ENCODE measurements at places on chromosomes 12 and 14.

DNA sequence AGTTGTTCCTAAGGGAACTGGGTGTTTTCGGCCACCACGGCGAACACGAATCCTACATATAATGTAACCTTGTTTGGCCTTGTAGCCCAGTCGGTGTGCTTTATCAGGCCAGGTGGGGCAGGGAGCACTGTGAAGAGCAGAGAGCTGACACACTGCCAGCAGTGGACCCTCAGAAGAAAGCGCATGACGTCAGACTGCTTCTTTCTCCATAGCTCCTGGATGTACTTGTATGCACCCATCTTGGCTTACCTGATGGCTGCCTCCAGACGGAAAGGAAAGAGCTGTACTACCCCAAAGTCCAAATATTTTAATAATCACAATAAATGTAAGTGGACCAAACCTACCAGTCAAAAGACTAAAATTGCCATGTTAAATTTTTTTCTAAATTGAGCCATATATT lies 31.3 kb upstream of the GSC start:
- no peak for DNase-seq

DNA sequence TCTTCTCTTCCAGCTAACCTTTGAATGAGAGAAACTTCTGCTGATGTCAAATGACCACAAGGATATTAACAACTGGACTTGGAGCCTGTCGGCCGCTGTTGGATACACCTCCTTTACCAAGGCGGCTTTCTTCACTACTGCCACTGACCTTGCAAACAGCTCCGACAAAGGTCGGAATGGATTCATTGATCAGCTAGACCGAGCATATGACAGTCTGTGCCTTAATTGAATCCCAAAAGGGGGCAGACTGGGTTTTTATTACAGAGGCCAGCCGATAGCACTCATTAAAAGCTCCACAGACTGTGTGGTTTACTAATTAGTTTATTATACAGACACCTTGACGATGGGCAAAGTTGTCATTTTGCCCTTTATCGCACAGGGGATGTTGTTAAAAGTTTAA lies 394.5 kb downstream of the RERGL start:
- DNase-seq, result no peak

DNA sequence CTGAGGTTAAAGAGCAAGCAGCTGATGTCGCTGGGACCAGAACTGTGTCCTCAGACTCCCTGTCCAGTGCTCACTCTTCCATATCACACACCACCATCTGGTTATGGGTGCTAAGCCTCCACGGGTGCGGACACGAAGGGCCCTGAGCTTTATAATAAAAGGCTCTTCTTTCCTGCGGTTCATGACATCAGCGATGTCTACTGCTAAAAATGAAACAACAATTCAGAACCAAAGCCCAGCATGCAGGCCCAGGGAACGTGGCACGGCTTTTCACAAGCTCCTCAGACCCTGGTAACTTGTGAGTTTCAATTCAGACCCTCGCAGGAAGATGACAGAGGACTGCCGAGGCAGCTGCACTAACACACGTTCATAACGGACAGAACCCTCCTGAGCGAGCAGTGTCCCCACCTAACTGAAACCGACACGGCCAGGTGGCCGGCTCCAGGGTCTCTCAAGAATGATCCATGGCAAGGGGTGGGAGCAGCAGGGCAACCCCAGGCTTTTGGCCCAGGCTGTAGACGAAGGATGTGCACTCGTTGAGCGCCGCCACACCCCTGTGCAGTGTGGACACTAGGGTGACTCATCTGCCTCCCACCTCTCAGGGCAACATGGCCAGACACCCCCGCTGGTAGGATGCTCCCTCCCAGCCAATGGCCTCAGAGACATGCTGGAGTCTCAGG lies 180.3 kb downstream of the CALM1 start:
- no peak for DNase-seq

DNA sequence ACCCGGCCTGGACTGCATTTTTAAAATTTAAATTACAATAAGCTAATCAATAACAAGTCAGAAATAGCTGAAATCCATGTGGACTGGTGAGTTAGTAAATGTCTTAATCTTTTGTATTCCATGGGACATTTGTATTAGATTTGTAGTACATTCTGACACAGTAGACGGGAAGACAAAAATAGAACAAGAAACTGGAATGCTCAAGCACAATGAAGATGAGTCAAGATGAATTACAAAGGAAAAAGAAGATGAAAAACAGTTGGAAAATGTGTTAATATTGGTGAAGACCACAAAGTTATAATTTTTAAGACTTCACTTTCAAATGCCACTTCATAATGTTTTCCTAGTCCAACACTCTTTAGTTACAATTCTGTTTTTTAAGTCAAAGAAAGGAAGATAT lies 97.8 kb upstream of the FERMT2 start:
- no peak for DNase-seq

GRCh38 chr12:40794087-40794486 lies 101.8 kb downstream of the CNTN1 start:
- no peak for DNase-seq

- DNase-seq, result no peak
These were observed 14.3 kb downstream of the HDAC7 start for GRCh38 chr12:47805417-47805816.

DNA sequence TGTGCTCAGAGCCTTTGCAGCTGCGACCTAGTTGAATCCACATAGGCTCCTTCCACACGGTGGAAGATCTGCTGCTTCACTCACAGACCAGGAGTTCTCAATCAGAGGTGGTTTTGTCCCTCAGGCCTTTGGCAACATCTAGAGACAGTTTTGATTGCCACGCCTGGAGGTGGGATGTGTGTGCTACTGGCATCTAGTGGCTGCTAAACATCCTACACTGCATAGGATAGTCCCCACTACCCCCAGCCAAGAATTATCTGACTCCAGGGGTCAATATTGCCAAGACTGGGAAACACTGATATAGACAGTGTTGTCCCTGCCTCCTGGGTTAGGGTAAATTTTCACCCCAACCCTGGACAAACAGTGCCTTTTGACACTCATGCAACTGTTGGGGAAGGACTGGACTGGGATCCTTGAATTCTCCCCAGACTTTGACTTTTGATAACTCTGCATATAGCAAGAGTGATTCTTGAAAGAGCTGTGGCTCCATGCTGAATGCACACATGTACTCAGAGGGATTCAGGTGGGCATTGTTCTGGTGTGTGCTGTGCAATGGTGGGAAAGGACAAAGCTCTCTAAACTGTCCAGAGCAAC lies 39.8 kb downstream of the BAZ2A start:
- no peak for DNase-seq

DNA sequence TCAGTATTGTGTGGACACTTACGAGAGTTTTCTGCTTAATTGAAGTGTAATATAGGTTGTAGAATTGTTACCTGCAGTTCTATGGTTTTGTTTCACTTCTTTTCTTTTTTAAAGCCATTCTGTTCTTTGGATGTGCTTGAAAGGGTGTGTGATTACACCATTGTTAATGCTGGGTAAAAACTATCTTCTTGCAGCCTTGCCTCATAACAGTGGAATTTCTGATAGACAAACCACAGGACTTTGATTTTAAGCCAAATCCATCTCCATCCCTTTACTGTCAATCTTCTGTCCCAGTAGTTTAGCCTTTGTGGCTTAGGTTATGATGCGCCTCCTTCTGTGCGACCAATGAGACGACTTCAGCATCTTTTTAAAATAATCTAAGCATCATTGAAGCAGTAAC lies 182.3 kb downstream of the PELI2 start:
- DNase-seq, result no peak

- DNase-seq, result no peak
These were observed 426.0 kb downstream of the FUT8 start for GRCh38 chr14:65838565-65838964.

All from stimulated activated CD4-positive, alpha-beta T cell treated with anti-CD3 and anti-CD28 coated beads, TNF-alpha, amount 100 ng/mL, for 48 hours (primary cell).